ENCODE measurements at places on chromosomes 1 and 21.

- no peak for DNase-seq
Measured at GRCh38 chr1:47924270-47925048, 72.7 kb downstream of the TRABD2B start.

GRCh38 chr1:245118066-245118465, 36.7 kb upstream of the KIF26B start:
- no peak for DNase-seq

DNA sequence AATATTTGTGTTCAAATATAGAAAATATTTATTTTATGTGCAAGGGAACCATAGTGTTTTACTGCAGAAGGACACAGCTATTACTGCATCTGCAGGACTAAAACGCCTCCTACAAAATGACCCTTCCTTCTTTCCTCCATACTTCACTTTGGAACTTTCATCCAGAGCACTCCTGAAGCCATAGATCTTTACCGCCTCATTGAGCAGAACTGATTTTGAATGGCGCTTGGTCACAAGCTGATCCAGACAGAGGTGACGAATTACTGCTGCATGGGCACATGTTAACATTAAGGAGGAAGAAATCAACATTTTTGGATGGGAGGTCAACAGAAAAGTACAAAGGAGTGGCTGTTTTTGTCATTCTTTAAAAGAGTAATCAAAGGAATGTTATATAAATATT, 931.6 kb downstream of the NCAM2 start:
- DNase-seq: no peak

- DNase-seq: no peak
Measured at GRCh38 chr1:177471244-177471643, 300.5 kb downstream of the BRINP2 start.

GRCh38 chr1:154360288-154360687, 35.0 kb downstream of the ATP8B2 start:
- DNase-seq: no peak

- no peak for DNase-seq
Measured at GRCh38 chr1:216722821-216723220, 408 bp downstream of the ESRRG start.

- DNase-seq: no peak
Measured at GRCh38 chr1:245877976-245878375, 629.1 kb downstream of the SMYD3 start.
